ENCODE measurements at places on chromosomes 2 and 18.

DNA sequence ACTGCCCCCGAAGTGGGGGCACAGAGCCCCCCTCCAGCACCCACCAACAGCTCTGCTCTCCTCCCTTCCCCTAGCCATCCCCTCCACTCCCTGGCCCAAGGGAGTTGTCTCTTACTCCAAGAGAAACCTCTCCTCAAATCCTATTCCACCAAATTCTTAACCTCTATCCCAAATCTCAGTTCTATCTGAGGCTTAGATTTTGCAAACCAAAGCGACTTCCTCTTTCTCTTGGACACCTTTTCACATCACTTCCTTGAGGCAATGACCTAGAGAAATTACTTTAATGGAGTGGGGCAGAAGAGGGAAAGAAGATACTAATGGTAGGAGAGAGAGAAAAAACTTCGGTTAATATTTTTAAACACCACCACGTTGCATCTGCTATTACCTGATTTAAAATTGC, 167.2 kb downstream of the SS18 start:
- no peak for DNase-seq

DNA sequence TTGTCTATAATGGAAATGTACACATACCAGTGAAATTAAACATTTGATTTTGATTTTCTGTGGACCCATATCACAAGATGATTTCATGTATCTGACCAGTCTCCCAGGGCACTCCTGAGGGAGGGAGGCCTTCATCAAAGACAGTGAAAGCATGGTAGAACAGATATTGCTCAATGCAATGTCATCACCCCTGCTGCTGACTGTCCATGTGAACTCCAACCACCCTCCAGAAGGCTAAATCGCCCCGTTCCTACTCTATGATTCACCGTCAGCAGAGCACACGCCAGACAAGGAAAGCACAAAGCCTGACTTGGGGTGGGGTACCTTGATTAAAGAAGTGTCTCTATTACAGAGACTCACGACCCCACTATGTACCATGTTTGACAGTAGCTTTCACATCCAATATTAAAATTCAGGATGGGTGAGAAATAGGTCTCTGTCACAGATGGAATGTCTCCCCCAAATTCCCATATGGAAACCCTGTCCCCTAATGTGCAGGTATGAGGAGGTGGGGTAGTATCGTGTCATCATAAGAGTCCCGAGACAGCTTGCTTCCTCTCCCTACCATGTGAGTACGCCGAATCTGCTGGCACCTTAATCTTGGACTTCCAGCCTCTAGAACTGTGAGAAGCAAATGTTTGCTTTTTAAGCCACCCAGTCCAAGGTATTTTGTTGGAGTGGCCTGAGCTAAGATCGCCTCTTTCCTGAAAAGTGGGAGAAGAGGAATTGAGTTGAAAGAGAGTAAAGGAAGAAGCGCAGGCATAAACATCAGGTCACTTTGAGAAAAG, 42.4 kb downstream of the CYB5A start:
- DNase-seq, result no peak

GRCh38 chr18:26225022-26225693, 1.1 kb upstream of the TAF4B start:
- DNase-seq, result no peak

GRCh38 chr2:406876-407275, 119.0 kb upstream of the ALKAL2 start:
- DNase-seq, result no peak

- no peak for DNase-seq
These were observed 79.2 kb downstream of the SETBP1 start for GRCh38 chr18:44759925-44760342.

DNA sequence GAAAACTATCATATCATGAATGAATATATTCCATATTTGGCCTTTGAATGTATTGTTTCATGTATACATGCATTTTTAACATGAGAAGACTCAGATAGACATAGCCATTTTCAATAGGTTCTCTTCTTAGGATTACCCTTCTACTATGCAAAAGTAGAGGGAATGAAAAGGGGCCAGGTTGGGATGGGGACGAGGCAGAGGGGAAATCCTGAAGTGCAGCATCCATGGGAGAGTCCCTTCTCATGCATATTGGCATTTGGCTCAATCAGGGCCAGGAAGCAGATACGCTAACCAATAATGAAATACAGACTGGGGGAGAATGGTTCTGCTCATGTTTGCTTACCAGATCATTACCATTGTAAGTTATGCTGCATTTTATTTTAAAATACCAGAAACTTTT, 475.8 kb downstream of the STK39 start:
- no peak for DNase-seq

DNA sequence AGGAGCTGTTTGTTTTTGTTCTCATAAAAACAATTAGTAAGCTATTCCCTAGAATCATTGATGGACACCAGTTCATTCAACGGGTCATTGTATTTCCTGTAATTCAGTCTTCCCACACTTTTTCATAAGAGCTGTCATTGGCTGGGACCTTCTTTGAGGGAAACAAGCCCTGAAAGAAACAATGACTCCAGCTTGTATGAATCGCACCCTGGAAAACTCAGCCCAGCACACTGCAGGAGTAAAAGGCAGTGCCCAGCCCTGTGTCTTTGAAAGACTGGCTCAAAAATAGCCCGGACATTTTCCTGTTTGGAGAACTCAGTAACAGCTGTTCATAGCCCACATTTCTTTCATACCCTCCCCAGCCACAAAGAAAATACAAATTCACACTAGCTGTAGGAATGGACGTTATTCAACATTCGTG, 81.5 kb downstream of the NCKAP5 start:
- DNase-seq, result no peak

DNA sequence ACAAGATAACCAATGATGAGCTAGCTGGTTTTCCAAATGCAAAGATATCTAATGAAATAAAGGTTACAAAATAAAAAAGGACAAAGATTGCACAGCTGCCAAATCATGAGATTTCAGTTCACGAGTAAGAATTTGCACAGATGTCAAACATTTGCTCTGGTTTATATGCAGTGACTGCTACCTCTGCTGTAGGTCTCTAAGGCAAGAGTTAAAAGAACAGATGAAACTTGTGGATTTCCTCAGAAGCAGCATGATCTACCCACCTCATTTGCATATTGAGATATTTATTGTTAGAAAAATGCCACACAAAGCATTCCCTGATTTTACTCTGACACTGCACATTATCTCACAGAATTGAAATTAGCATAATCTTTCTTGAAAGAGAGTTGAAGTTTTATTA, 763.2 kb upstream of the ZEB2 start:
- DNase-seq, result no peak

GRCh38 chr2:68223419-68223818, 28.9 kb downstream of the PPP3R1 start:
- DNase-seq, result no peak

- no peak for DNase-seq
These were observed 66.3 kb downstream of the NCKAP1 start for GRCh38 chr2:182971820-182972547.

DNA sequence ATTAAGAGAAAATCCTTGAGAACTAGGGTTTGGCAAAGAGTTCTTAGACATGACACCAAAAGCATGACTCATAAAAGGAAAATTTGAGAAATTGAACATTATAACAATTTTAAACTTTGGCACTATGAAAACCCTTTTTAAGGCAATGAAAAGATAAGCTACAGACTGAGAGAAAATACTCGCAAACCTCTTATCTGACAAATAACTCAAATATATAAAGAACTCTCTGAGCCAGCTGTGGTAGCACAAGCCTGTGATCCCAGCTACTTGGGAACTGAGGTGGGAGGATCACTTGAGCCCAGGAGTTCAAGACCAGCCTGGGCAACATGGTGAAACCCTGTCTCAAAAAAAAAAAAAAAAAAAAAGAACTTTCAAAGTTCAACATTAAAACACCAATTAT, 70.5 kb downstream of the FAM168B start:
- no peak for DNase-seq

- DNase-seq, result no peak
These were observed 309.5 kb upstream of the CCDC68 start for GRCh38 chr18:55268628-55269275.

DNA sequence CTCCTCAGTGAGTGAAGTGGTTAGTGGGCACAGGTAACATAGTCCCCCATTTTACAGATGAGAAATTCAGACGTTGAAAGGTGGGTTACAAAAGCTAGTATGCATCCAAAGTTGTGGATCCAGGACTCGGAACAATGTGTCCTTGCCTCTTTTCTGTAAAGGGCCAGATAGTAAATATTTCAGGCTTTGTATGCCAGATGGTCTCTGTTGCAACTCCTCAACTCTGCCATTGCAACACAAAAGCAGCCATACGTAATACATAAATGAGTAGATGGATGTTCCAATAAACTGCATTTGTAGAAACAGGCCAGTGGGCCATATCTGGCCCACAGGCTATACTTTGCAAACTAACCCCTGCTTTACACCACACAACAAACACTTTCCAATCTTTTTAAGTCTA, 166.6 kb upstream of the PKDCC start:
- DNase-seq, result no peak

DNA sequence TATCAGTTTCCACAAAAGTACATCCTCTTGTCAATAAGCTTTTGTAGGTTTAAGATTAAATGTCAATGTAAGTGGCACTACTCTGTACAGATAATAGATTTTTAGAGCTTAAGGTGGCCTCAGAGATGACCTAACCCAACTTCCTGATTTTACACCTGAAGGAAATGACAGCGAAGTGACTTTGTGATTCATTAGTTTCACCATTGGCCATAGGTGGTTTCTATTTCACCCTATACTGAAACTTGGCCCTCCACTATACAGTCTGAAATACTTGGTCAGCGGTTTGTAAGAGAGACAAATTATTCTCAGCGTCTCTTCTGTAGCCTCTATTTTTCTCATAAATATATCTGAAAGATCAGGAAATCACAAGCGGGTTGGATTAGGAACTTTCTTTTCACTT, 330.4 kb upstream of the FAM98A start:
- DNase-seq, result no peak

GRCh38 chr2:186590350-186590758, 498 bp downstream of the ITGAV start:
- no peak for DNase-seq

- DNase-seq, result no peak
These were observed 48.4 kb upstream of the BCL2L11 start for GRCh38 chr2:111072220-111072871.

- no peak for DNase-seq
These were observed 117.4 kb upstream of the DSEL start for GRCh38 chr18:67633939-67634338.

DNA sequence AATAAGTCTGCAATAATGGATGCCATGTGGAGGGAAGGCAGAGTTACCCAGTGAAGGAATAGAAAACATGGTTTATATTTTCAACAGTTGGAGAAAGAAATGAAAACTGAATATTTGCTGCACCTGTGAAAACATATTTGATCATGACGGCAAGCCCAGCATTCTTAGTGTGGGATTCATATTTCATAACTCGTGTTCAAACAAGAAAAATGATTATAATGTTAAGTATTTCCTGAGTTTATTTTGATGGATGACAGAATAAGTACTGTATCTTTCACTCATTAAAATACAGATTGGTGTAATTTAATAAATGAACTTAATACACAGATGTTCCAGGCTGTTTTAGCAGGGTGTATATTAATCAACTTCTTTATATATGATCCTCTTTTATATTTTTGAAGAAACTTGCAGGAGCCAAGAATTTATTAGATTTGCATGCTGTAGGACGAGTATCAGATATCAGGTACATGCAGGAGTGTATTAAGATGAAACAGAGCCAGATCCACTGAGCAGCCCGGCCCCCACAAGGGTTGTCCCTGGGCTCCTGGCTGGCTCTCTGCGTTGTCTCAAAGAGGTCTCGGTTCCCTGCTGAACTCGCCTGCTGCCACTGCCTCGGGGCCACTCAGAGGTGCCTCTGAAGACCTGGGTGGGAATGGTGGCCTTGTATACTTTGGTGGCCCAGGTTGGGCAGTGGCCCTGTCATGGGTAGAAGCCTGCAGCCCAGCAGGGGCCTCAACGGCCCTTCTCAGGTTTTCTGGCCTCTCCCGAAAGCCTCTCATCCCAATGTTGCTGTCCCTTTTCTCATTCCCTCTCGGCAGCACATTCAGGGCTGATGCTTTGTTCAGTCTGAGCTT, 95.0 kb upstream of the LDAH start:
- no peak for DNase-seq

GRCh38 chr2:134220344-134220974, 33.4 kb upstream of the MGAT5 start:
- DNase-seq, result no peak

GRCh38 chr2:239192456-239192855, 208.4 kb downstream of the HDAC4 start:
- DNase-seq, result no peak

DNA sequence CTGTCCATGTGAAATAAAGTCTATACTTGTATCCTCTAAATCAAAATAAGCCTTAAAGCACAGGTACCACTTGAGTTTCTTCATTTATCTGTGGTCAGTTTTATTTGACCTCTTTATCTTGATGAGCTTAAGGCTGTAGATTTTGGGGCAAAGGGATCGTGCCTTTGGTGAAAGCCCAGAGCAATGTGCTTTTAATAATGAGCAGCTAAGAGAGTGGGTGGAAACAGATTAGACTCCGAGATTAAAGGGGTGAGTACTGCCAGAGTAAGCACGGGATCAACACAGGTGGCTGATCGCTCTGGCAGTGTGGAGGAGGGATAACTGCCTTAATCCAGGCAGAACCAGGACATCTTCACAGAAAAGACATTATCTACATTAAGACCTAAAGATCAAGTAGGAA, 280.4 kb downstream of the TDRD15 start:
- no peak for DNase-seq

- DNase-seq, result no peak
These were observed 242.4 kb upstream of the TANK start for GRCh38 chr2:160917850-160918249.

GRCh38 chr2:65937379-65938160, 497.4 kb upstream of the MEIS1 start:
- DNase-seq, result no peak

DNA sequence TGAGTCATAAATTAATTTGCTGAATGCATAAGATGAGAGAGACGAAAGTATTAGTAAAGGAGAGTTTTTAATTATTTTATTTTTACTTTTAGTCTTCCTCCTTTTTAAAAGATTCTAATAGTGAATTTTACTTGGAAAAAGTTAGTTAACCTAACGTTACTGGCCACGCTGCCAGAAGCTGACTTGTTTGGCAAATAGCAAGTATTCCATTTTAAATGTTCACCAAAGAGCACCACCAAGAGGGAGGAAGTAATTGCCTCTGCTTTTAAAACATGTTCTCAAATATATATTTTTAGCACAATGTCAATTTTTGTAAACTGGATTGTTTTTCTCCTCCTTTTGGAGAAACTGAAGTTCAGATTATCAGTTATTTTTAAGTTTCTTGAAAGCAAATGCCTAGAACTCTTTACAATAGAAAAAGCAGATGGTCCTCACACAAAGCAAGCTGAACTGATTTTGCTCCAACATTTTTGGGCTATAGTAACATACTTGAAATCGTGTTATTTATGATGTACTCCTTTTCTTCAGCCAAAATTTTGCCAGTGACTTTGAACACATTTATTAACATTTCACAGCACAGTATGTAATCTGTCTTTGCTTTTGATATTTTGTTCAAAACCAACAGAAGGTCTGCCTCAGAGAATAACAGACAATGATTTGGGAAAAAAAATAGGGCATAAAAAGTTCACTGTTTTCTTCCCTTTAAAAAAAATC, 1311.0 kb upstream of the FAM98A start:
- no peak for DNase-seq

Data from activated T-cell treated with anti-CD3 and anti-CD28 coated beads for 48 hours (primary cell).